ENCODE measurements at places on chromosomes 16 and 17. TPM values are rescaled to one million over a fixed set of nuclear protein-coding genes. Genes with fewer than 3 reads are reported as not detected.

The IGSF6 gene
- not detected for total RNA-seq

- no peak for DNase-seq
Measured at GRCh38 chr17:34384271-34384670, 21.2 kb upstream of the CCL1 start.

DNA sequence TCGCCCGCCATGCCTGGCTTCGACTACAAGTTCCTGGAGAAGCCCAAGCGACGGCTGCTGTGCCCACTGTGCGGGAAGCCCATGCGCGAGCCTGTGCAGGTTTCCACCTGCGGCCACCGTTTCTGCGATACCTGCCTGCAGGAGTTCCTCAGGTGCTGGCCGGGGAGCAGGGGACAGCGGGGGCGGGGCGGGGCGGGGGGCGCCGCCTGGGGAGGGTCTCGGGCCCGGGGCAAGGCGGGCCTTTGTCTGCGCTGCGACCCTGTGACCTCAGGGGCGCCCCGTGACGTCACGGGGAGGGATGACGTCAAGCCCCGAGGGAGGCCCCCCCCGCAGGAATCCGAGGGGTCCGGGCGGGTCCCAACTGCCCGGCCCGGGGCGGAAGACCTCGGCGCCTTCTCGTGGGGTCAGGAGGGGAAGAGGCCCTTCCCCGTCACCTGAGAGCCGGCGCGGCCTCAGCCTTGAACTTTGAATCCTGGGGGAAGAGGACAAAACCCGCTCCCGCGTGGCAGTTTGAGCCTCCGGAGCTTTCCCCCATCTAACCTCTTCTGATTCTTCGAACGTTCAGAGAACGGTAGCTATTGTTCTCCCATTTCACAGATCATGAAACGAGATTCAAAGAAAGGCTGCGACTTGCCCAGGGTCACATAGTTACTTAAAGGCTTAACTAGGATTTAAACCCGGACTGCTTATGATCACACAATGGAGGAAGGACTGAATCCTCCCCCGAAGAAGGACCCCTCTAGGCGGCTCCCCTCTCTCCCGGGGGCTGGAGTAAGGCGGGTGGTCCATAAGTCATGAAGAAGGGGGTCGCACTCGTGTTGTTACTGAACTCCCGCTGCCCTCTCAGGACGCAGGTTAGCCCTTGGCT lies 527 bp downstream of the TRAF4 start:
- DNase-seq, result peak; percentile 89

DNA sequence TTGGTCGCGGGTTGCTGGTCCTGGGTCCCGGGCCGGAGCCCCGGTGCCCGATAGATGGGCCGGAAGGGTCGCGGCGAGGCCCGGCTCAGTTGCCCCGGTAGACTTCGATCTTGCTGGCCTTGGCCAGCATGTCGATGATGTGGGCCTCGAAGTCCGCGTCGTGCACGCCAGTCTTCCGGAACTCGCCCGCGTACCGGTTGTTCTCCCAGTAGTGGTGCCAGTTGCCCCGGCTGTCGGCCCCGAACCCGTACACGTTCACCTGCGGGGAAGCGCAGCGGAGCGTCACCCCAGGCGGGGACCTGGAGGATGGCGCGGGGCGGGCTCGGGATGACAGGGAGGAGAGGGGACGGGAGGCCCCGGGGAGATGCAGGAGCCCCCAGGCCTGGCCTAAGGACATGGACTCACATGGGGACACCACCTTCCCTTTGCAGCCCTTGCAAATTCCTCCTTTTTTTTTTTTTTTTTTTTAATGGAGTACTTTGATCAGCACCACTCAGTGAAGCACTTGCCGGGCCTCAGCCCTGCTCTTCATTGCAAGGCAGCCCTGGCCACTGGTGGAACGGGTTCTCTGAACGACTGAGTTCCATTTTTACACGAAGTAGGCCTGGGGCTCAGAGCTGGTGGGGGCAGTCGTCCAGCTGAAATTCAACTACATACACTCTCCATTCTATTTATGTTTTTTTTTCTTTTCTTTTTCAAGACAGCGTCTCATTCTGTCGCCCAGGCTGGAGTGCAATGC lies 35.1 kb downstream of the DDX19A start:
- DNase-seq, result no peak

The SOX8 gene
- total RNA-seq, result 1.4 TPM

The NOXO1 gene
- total RNA-seq, result 0.63 TPM

DNA sequence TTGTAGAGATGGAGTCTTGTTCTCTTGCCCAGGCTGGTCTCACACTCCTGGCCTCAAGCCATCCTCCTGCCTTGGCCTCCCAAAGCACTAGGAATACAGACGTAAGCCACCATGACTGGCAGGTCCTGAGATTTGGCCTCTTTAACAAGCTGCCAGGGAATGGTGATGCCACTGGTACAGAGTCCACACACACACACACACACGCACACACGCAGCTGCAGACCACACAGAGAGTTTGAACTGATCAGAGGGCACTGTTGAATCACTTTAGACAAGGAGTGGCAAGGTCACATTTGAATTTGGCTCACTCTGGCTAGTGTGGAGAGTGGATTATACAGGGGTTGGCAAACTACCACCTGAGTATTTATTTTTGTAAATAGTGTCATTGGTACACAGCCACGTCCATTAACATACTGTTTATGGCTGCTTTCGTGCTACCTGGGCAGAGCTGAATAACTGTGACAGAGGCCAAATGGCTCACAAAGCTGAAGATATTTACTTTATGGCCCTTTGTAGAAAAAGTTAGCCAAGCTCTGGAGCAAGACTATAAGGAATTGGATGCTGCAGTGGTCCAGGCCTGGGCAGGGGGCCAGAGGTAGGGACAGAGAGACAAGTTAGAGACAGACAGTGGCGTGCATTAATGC lies 9.9 kb downstream of the ITPRIPL2 start:
- DNase-seq, result no peak

GRCh38 chr16:57538235-57538721 lies 1.9 kb upstream of the CCDC102A start:
- peak; percentile 56 for DNase-seq

DNA sequence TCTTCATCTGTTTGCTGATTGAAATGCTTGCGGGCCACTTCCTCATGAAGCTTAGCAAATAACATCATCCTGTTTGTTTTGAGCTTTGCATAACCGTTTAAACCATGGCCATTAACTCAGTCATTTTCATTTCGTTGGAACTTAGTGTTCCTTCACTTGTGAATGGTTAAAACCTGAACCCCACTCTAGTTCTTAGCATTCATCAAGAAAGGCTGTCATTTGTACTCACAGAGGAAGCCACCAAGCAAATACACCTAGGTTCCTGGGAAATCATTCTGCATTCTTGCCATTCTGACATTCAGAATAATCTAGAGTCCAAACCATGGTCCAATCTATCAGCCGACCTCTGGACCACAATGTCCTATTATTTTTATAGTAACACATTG lies 8.4 kb upstream of the TAT start:
- no peak for DNase-seq

All from type B pancreatic cell (in vitro differentiated cells).